ENCODE measurements at places on chromosomes 5 and 9. TPM values are rescaled to one million over a fixed set of nuclear protein-coding genes. Genes with fewer than 3 reads are reported as not detected.

GRCh38 chr5:167406513-167406912 lies 884.9 kb upstream of the WWC1 start:
- no peak for DNase-seq

GRCh38 chr5:139061856-139062255 lies 136.3 kb downstream of the SIL1 start:
- no peak for DNase-seq

GRCh38 chr9:99778836-99779235 lies 42.8 kb upstream of the NR4A3 start:
- no peak for DNase-seq

DNA sequence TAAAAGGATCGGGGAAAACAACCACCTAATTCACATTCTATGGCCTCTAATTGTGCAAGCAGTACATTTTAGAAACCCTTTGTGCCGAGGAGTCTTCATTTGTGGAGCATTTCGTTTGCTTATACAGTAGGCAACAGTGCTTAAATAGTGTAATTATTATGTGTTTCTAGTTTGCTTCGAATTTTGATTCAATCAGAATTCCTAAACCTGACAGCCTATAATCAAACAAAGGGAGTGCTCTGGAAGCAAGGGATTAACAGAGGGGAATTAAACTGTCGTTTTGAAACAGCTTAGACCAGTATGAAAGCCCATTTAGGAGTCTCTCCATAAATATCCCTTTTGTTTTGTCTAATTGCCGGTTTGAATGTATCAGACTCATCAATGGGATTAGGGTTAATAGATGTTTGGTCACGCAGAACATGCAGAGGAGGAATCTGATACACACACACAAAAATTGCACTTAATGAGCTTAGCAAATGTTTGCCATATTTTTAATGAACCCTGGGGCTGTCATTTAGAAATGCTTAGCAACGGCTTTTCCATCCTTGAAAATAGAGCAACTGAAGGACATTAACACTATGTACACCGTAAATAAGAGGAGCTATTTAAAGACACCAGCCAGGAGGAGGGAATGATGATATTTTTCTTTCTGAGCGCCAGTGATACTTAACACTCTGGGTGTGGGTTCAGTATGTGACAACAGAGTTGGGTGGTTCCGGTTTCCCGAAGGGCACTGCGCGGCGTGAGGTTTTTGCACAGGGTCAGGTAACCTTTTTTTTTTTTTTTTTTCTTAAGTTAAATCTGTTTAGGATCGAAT lies 404.7 kb downstream of the TLE4 start:
- DNase-seq, result no peak

GRCh38 chr5:63613442-63613841 lies 348.8 kb downstream of the HTR1A start:
- no peak for DNase-seq

- DNase-seq, result no peak
Measured at GRCh38 chr9:15276328-15276938, 30.6 kb downstream of the TTC39B start.

- no peak for DNase-seq
Measured at GRCh38 chr5:72624641-72625236, 117.5 kb upstream of the ZNF366 start.

GRCh38 chr5:108379722-108380530 lies 2.0 kb downstream of the FBXL17 start:
- DNase-seq, result no peak

DNA sequence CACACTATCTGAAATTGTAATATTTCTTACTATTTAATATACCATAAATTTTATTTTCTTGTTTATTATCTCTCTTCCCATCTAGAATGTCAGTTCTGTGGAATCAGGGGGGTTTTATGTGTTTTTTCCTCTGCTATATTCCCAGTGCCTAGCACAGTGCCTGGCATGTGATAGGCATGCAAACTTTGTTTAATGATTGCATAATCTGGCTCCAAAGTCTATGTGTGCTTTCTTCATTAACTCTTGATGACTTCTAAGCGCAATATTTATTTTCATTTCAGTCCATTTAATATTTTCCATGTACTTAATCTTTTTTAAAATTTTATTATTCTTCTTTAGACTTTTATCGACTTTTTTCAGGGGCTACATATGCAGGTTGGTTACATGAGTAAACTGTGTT lies 60.4 kb upstream of the CDK5RAP2 start:
- DNase-seq, result no peak

GRCh38 chr5:78808818-78809217 lies 160.2 kb upstream of the LHFPL2 start:
- DNase-seq, result no peak

GRCh38 chr5:178113141-178113787 lies at the start of gene N4BP3:
N4BP3 (plus strand) TSS chr5:178113532; CDS start chr5:178119584, 6,052 bp downstream.
- DNase-seq, result peak; percentile 75

- DNase-seq, result no peak
Measured at GRCh38 chr5:2281446-2281845, 398.7 kb upstream of the IRX4 start.

DNA sequence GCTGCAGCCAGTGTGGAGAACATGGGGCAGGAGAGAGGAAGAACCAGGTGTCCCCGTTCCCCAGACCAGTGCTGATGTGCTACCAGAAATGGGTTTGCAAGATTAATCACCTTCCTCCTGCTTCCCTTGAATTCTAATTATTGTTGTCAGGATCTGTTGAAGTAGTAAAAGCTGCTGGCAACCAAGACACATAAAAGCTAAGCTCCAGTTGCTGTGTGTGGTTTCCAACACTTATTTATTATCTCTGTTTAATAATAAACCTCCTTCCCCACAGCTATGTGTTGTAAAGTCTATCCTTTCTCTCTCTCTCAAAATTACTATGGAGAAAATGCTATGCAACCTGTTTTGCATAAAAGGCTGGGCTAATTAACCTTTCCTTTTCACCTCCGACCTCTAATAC lies 2.3 kb upstream of the RETREG1 start:
- no peak for DNase-seq

DNA sequence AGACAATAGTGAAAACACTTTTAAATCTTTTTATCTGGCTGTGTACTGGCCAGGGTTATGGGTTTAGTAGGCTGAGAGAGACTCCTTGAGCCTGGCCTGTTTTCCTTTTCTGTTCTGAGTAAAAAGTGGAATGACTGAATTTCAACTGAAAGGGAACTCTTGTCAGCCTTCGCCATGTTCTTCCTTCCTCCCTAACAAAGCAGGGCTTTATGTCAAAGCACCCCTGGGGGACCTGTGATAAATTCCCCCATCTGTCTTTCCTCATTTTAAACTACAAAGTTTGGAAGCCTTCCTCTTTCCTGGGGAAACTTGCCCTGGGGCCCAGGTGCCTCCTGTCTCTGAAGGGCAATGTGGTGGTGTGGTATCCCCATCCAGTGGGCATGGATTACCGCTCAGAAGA lies 29.7 kb downstream of the LARP1 start:
- no peak for DNase-seq

DNA sequence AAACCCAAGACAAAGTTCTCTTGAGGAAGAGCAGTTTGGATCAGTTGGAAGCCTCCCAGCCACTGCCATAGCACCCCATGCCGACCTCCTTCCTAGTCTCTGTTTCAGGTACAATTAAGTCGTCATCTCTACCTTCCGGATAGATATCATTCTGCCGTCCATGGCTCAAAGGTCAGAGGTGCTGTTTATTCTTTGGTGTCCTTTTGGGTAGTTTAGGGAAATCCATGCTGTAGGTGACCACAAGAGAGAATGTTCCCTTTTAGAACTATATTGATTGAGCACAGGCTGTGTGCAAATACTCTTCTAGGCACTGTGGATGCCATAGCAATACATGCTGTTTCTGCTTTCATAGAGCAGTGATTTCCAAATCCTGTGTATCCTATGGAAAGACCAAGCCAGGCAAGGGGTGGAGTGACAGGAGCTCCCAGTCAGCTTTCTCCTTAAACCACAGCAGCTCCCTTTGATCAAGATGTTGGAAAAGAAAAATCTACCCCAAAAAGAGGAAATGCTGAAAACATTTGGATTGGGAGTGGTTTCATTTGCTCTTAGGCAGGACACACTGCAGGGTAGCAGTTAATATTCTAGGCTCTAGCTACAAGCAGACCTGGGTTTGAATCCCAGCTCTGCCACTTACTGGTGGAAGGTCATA lies 127.9 kb downstream of the PALM2AKAP2 start:
- DNase-seq, result no peak

- DNase-seq, result no peak
Measured at GRCh38 chr5:172425402-172425801, 28.9 kb downstream of the SH3PXD2B start.

- no peak for DNase-seq
Measured at GRCh38 chr5:10735569-10736276, 25.3 kb downstream of the DAP start.

DNA sequence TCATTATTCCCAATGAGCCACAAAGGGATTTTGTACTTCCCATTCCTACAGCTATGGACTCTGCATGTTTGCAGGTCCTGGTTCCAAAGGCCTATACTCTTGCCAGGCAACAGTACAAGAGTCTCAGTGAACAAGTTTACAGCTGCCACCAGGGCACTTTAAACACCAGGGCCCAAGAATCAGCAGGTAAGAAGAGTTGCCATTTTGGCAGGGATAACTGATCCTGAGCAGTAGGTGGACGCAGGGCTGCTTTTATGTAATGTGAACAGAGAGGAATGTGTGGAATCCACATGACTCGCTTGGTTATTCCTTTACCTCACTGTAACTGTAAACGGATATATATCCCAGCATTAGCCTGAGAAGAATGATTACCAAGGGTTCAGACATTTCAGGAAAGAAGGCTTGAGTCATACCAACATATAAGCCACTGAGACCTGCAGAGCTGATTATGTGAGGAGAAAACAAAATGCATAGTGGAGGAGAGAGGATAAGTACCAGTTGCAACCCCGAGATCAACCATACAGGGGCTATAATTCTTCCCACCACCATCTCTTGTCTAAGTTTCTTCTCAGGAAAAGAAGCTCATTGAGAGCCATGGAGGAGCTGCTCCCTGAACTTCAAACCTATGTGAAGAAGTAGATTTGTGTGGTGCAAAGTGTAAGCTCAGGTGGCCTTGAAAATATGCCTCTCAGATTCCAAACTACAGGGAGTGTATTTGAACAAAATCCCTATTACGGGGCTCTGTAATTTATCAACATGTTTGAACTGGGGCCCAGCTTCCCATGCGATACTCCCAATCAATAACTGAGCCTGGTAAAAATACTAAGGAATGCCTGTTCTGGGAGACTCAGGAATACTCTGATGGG lies 24.6 kb downstream of the RAPGEF6 start:
- no peak for DNase-seq

- DNase-seq, result no peak
Measured at GRCh38 chr9:121852651-121853616, 201.5 kb downstream of the DAB2IP start.

GRCh38 chr5:179222246-179223017 lies 122.8 kb downstream of the ADAMTS2 start:
- DNase-seq, result no peak

- no peak for DNase-seq
Measured at GRCh38 chr9:109986521-109986991, 206.6 kb downstream of the PALM2AKAP2 start.

- DNase-seq, result no peak
Measured at GRCh38 chr9:3464033-3464638, 61.7 kb downstream of the RFX3 start.

DNA sequence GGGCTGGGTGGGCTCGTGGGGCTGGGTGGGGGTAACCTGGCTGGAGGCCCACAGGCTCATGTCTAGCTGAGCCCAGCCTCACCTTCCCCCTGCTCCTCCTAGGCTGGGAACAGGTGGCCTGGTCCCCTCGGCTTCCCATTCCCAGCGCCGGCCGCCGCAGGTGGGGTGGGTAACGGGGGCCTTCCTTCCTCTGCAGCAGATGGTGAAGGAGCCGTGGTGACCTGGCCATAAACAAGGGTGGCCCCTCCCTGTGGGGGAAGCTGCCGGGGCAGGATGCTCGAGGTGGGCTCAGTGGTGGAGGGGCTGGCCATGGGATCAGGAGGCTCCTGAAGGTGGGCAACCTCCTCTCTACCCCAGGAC lies 41.0 kb upstream of the EGFL7 start:
- DNase-seq, result no peak

The LHX3 gene
- total RNA-seq, result not detected

The CPLANE1 gene
- total RNA-seq, result 13.7 TPM

The SLC27A6 gene
- total RNA-seq, result not detected

The CTXN3 gene
- not detected for total RNA-seq

The ENTPD2 gene
- not detected for total RNA-seq

The IL17B gene
- total RNA-seq, result not detected

The WDR38 gene
- not detected for total RNA-seq

The OTP gene
- total RNA-seq, result not detected

The SLC25A25 gene
- total RNA-seq, result 14.6 TPM
